ENCODE measurements at places on chromosomes 5 and 9.

DNA sequence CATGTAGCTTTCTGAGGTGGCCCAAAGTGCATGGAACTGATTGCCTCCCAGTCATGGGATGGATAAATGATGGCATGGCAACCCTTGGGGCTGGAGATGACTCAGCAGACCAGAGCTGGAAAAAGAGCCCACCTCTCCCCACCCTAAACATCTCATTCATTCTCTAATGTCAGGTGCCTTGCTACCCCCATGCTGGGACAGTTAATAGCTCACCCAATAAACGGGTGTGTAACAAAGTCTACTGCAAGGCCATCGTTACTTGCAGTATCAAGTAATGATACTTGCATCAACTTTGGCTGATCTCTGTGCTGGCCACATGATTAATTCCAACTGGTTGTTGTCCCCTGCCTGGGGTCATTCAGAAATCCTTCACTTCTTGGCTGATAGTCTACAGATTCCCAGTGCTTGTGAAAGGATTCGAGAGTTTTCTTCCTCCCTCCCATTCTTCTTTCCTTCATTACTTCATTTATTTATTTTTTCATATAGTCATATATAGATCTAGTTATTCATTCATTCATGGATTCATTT lies 122.8 kb upstream of the TRIM32 start:
- no peak for DNase-seq

GRCh38 chr5:149679876-149680809 lies 50.0 kb upstream of the PPARGC1B start:
- no peak for DNase-seq

DNA sequence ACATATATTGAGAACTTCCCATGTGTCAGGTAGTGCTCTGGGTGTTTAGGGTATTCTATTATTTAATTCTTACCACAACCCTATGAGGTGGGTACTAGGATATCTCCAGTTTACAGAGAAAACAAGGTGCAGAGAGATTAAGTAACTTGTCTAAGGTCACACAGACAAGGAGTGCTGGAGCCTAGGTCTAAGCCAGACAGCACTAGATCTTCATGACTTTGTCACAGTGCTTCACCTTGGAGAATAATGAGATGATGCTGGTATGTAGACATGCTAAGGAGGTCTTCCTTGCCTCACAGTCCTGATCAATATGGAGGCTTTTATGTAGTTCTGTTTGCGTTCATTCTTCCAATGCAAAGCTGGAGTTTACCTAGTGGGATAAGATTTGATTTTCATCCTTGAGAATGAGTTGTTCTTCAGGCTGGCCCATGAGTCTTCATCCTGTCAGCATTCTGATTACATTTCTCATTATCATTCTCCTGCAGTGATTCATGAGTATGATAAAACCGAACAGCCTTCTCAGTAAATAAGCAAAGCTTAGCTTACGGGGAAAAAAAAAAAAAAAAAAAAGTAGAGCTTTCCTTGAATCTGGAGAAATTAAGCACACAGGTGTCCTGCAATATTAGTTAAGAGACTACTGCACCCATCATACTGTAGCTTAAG lies 176.3 kb downstream of the C9orf152 start:
- no peak for DNase-seq

DNA sequence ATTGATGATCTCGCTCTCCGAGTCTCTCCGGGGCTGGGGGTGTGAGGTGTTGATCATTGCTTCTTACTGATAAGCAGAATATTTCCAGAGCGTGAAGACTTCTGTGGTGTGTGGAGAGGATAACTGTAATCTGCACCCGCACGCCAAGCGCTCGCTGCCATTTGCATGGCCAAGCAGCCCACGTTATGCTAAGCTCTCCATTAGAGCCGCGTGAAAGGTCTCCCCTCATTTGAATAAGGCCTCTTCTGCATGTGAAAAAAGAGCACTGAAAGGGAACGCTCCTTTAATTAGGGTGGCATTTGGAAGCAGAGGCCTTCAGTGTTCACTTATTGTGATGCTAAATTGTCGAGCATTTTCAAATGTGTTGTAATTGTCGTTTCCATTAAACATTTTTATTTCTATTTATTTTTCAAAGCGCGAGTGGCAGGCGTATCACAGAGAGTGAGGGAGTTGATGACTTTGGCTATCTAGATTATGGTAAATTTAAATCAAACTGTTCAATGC lies 163.6 kb upstream of the IRX2 start:
- no peak for DNase-seq

- no peak for DNase-seq
Observed at GRCh38 chr5:57710126-57710525, 227.5 kb upstream of the ACTBL2 start.

DNA sequence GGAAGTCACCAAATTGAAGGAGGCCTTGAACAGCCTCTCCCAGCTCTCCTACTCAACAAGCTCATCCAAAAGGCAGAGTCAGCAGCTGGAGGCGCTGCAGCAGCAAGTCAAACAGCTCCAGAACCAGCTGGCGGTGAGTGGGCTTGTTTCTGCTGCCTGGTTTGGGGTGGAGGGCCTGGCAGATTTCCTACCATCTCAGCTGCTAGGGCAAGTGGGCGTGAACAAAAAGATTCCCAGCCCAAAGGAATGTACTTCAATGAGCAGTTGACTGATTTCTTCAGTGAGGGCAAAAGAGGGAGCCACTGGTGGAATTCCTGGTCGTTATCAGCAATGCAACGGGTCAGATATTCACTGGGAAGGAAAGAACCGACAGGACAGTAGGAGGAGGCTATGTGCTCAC lies 12.6 kb upstream of the TTC23L start:
- DNase-seq, result no peak

- no peak for DNase-seq
Observed at GRCh38 chr5:180156141-180156540, 52.9 kb downstream of the RASGEF1C start.

GRCh38 chr5:33275391-33275790 lies 165.4 kb upstream of the TARS1 start:
- no peak for DNase-seq

DNA sequence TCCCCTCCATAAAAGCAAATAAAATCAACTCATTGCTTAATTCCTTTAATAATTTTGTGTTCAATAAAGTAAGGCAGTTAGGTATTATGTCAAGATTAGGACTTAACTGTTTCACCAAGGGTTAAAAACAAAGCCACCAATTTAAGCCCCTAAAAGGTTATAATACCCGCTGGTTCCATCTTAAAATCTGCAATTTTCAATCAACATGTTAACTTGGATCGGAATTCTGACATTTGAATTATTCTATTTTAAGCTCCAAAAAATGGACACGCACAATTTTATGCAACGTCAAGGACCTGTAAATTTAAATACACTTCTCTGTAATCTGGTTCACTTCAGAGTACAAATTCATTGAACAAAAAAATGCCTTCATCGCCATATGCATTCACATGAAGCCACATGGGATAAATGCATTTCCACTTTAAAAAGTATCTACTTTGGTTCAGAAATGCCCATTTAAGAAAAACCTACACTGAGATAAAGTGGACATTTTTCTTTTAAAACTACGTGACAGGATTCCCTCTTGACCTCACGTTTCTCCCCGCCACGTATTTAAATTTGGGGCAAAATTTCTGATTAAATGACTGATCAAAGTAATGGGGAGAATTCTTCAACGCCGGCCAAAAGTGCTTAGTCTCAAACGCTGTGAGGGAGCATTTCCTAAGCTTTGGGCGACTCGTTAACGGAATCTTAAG lies 721 bp downstream of the GIN1 start:
- no peak for DNase-seq

DNA sequence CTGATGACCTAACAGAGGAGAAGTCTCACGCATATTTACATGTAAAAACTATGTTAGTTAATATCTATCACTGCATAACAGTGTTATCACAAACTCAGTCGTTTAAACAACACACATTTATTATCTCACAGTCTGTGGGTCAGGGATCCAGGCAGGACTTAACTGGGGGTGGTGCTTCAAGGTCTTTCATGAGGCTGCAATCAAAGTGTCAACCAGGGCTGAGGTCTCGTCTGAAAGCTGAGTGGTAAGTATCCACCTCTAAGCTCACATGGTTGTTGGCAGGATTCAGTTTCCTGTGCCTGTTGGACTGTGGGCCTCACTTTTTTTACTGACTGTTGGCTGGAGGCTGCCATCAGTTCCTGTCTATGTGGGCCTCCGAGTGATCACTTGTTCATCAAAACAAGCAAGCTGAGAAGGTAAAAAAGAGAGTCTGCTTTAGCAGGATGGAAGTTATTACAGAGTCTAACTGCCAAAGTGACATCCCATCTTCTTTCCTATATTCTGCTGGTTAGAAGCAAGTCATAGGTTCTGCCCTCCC lies 188.6 kb downstream of the CARTPT start:
- no peak for DNase-seq

DNA sequence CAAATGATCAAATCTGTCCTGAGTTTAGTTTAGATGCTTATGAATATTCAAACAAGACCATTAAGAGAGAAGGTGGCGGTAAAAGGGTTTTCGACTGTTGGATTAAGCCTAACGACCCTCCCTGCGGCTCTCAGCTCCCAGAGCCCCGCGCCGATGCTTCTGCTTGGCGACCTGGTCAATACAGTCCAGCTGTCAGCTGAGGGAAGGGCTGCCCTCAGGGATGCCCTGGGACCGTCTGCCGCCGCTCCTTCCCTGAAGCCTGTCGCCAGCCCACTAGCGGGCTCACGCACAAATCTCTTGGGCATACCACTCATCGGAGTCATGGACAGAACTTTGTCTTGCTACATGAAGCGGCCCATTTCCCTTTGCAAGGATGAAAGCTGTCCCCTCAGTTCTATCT lies 136.6 kb upstream of the RAPGEF1 start:
- DNase-seq, result no peak

GRCh38 chr5:100856462-100856861 lies 46.6 kb downstream of the ST8SIA4 start:
- DNase-seq, result no peak

- DNase-seq, result no peak
Observed at GRCh38 chr5:93278896-93279295, 302.1 kb downstream of the NR2F1-AS1 start.

DNA sequence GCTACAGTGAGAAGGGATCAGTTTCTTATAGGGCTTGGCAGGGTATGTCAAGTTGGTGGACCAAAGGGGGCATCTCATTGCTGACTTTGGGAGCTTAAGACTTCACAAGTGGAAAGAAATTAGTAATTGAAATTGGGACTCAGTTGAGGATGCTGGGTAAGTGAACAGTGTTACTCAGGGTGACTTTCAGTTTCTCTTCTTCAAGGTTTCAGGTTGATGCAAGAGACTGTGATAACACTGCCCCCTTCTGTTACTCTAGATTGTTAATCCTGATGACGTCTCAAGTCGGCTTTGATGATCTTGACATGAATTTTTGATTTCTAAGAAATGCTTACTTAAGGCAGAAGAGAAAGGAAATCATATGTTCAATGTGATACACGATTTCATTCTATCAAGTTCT lies 21.3 kb downstream of the KCTD16 start:
- DNase-seq, result no peak

GRCh38 chr9:128735373-128735772 lies 11.4 kb upstream of the ZDHHC12 start:
- DNase-seq, result no peak

- DNase-seq, result no peak
Observed at GRCh38 chr5:138054206-138054605, 21.3 kb upstream of the FAM13B start.

- no peak for DNase-seq
Observed at GRCh38 chr9:93085676-93086075, 10.3 kb upstream of the CARD19 start.

GRCh38 chr9:112700085-112700484 lies 17.8 kb downstream of the INIP start:
- no peak for DNase-seq

GRCh38 chr9:83521411-83521810 lies 16.8 kb downstream of the FRMD3 start:
- DNase-seq, result no peak

GRCh38 chr5:112554101-112554977 lies 135.3 kb upstream of the EPB41L4A start:
- no peak for DNase-seq

DNA sequence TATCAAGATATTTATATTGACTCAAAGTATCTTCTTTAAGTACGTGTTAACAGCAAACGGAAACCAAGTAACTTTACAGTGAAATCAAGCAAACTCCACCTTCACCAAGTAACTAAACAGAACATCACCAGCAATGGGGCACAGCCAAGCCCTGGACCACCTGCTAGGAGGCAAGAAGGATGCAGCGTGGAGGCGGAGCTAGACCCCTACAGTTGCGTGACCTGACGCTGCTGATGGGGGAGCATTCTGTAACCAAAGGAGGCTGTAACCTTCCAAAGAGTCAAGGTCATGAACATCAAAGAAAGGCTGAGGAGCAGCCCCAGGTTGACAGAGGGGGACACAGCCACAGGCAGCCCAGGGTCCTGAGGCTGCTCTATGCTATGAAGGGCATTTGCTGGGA lies 6.1 kb downstream of the VAV2 start:
- no peak for DNase-seq

GRCh38 chr9:109026306-109026705 lies 13.0 kb upstream of the CTNNAL1 start:
- DNase-seq, result no peak

DNA sequence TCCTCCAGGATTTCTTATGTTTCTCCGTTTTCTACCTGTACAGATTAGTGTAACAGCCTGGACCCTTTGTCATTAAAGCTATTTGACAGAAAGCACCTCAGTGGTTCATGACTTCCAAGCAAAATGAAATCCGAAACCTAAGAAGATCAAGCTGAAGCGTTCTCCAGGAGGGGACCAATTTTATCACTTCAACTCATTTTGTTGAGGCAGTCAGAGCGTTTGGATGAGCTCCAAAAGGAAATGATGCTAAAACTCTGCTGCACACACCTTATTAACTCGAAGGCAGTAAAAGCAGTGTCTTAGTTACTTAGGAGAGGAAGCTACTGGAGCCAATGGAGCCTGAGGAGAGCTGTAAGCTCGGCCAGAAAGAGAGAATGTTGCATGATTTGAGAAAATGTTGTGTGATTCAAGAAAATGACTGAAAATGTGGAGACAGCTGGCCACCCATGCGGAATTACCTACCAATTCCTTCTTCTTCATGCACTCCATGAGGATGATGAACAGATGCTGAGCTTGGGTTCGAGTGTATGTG lies 346.7 kb upstream of the KLF9 start:
- DNase-seq, result no peak

GRCh38 chr5:157463621-157464518 lies 3.9 kb downstream of the NIPAL4 start:
- no peak for DNase-seq
